Epithelial cell of prostate (primary cell): ENCODE measurements at places on chromosomes 13 and 19.

- DNase-seq: no peak
These were observed 20.2 kb downstream of the VSTM2B start for GRCh38 chr19:29545866-29546582.

- no peak for DNase-seq
These were observed 791 bp upstream of the ADGRE2 start for GRCh38 chr19:14779151-14779550.

DNA sequence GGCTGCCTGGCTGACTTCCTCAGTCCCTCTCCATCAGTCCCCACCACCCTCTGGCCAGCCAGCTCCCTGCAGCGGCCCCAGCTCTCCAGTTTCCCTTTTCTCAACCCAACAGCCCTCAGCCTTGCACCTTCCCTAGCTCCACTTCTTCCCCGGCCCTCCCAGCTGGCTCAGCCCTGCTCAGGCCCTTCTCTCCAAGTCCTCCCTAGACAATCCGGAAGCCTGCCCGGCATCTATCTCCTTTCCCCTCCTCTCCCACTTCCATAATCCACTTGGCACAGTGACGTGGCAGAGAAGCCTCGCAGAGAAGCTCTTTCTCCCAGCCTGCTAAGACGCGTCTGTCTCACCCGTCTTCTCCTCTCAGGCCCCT, 1.1 kb downstream of the UBXN6 start:
- DNase-seq: no peak

DNA sequence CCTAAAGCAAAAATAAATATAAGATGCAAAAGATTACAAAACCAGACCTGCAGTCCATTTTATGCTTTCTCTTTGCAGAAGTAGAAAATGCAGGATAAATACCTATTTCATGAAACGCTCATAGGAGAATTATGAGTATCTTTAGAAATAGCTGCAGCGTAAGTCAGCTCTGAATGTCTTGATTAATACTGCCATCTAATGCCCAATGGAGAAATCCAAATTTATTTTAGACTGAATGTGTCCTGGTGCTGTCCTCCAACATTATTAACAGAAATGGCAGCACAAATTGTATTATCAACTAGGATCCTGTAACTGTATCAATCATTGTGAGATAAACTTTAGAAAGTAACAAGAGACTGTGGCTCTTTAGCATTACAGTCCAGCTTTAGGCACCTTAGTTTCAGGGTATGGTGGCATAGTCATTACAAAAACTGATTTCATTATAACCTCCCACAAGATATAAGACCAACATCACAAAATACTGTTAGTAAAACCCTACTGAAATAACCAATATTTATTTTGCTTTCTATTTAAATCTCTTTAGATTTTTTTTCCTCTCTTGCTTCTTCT, 162.1 kb upstream of the MIR17HG start:
- DNase-seq: no peak

DNA sequence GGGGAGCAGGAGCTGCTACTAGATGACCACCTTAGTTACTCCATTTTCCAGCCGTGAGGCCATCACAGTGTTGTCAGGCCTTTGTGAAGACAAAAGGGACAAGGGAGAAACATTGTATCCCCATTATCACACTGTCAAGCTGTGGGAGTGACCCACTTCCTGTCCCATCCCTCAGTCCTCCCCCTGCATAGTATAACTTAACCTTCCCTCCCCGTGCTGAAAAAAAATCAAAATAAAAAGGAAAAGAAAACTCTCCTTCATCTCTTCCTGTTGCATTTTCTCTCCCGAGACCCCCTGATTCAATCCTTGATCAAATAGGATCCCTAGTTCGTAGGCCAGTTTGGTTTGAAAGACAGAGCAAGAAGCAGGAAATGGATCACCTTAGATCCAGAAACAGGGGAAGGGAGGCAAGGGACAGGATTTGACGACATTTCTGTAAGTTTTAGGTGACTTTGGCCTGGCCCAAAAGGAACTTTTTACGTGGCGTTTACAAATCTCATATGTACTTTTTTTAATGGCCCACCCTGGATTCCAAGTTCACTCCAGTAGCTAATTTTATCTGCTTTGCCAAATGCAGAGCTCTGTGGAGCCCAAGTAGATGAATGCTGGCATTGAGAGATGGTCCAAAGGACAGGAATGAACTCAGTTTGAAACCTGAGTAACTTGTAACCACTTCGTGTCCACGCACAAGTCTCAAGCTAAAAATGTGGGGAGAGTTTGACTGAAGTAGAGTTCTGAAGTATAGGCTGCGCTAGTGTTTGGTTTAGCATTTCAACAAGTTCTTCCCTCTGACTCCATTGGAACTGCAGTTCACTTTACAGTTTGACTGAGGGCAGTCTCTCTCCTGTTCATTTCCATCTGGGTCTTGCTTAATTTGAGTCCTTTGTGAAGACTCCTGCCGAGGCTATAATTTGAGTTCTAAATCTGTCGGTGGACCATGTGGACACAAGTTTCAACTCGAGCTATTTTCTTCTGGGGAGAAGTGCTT, 16.6 kb upstream of the GATAD2A start:
- no peak for DNase-seq

DNA sequence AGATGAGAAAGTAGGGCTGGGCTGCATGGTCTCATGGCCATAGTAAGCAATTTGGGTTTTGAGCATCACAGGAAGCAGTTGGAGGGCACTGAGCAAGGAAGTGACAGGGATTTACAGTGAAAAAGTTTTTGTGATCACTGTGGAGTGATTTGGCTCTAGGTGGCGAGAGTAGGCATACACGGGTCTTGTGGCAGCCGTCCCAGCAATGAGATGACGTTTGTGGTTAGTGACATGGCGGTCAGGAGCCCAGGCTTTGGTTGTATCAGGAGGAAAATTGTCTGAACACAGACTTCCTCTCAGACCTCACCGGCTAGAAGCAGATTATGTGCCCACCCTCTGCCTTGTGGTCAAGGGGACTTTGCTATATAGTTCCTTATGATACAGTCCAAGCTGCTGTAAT, 3.3 kb downstream of the ZNF444 start:
- DNase-seq: no peak

DNA sequence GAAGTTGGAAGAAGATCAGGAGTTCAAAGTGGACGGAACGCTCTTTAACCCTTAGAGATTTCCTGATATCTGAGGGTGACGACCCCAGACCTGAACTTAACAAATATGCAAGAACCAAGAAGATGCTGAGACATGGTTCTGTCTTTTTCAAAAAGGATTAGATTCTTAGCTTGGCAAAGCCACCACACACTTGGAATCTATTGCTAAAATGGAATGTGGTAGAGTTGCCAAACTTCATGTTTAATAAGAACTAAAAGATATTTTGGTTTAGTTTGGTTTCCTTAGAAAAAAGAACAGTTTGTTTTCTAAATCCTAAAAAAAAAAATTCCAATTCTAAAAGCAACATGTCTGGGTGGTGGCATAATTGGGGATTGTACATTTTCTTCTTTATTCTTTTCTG, 29.5 kb downstream of the UNC13A start:
- no peak for DNase-seq

GRCh38 chr13:61294467-61295191, 121.0 kb downstream of the PCDH20 start:
- DNase-seq: no peak

GRCh38 chr19:47005164-47005641, 14.4 kb upstream of the NPAS1 start:
- no peak for DNase-seq

GRCh38 chr13:23919006-23919405, 21.7 kb upstream of the C1QTNF9B start:
- no peak for DNase-seq

GRCh38 chr19:961866-962620, 22.1 kb upstream of the WDR18 start:
- DNase-seq: no peak

DNA sequence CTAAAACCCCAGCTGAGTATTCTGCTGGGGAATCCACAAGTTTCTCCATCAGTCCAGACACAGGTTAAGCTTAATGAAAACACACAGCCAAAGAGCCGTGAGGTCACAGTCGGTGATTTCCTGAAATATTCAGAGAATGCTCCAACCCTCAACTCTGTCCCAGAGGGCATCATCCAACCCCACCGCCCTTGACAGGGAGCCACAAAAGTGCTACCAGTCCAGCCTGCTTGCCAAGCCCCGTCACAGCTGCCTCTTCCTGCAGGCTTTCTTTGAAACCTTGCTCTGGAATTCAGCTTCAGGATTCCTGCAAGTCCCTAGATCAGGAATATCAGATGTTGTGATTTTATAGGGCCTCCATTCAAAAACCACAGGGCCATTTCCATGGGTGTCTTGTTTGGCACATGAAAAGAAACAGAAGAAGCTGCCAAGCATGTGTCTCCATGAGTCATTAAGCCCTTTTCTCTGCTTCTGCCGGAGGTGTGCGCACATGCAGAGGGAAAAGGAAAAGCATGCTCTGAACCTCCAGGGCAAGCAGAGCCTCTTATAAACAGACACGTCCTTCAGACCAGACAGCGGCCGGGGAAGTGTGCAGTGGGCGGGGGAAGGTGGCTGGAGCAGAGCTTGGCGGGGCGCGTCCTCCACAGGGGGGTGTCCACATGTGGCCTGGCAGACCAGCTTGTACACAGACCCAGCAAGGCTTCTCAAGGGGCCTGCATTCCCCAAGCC, 164.7 kb downstream of the KATNAL1 start:
- DNase-seq: peak; percentile 74

GRCh38 chr13:39918620-39919236, 263.3 kb downstream of the COG6 start:
- no peak for DNase-seq

DNA sequence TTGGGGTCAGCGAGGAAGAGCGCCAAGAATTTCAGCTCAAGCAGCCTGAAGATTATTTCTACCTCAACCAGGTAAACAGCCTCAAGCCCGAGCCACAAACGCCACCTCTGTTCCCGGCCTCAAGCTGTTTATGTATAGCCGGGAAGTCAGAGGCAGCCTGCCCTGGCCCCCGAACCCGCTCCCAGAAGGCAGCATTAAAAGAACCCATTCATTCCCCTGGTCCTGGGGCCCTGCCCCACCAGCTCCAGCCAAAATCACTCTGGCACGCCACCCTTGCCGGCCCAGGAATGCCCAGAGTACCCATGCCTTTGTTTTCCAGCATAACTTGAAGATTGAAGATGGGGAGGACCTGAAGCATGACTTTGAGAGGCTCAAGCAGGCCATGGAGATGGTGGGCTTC, 61.2 kb upstream of the USE1 start:
- DNase-seq: no peak

DNA sequence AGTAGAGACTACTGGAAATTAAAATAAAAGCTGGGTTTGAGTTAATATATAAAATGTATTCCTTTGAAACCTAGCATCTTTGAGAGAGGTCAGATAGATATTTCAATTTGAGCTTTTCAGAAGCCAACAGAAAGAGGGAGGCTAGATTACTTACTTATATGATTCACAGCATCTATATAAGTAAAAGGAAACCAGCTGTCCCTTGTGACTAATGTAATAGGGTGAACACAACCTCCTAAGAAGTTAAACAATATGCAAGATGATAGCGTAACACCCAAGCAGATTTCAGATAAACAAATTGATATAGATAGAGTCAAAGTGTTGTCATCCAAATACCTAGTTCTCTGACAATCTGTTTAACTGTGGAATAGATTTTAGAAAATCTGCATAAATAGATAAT, 393.5 kb upstream of the GPC6 start:
- DNase-seq: no peak

DNA sequence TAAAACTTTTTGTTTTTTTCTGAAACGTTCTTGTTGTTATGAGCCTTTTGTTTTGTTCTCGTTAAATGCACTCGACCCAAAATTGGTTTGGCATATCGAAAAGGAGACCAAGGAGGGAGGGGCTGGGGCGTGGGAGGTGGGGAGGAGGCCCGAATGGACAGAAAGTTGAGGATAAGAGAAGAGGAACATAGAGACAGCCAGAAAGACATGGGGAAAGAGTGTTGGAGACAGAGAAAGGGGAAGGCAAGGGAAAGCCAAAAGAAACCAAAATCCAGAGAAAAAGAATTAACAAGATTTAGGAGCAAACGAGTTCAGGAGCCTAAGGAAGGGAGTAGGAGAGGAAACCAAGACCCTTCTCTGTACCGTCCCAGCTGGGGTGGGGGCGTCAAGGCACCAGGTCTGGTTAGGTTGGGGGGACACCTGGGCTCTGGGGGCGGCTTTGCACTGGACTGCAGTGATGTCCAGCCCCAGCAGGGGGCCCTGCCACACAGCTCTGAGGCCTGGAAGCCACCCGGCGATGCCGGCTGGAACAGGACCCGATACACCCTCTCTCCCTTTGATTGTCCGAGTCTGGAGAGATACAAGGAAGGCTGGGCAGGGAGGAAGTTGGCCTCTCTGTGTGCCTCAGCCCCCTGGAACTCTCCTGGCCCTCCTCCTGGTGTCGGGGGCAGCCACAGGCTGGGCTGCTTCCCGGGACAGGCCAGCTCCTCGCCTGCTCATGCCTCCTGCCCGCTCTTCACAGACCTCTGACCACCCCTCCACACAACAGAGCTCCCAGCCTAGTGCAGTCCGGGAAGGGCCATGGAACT, 11.6 kb upstream of the ASF1B start:
- DNase-seq: no peak

DNA sequence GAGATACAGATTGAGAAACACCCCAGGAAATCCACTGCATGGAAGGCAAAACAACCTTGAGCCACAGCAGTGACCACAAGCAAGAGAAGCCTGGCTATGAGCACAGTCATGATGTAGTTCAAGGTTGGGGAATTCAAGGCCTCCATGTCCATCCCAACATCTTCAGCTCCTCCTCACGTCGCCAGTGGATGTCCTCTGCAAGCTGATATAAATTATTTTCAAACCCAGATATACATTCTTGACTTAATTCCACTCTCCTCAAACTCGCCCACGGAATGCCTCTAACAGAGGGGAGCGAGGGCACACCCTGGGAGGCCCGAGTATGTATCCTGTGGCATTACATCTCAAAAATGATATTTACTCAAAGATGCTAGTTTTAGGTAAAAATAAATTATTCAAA, 105.5 kb downstream of the SHISA2 start:
- DNase-seq: no peak

- DNase-seq: peak; percentile 10
These were observed 1.4 kb upstream of the OR7G3 start for GRCh38 chr19:9128171-9128570.

DNA sequence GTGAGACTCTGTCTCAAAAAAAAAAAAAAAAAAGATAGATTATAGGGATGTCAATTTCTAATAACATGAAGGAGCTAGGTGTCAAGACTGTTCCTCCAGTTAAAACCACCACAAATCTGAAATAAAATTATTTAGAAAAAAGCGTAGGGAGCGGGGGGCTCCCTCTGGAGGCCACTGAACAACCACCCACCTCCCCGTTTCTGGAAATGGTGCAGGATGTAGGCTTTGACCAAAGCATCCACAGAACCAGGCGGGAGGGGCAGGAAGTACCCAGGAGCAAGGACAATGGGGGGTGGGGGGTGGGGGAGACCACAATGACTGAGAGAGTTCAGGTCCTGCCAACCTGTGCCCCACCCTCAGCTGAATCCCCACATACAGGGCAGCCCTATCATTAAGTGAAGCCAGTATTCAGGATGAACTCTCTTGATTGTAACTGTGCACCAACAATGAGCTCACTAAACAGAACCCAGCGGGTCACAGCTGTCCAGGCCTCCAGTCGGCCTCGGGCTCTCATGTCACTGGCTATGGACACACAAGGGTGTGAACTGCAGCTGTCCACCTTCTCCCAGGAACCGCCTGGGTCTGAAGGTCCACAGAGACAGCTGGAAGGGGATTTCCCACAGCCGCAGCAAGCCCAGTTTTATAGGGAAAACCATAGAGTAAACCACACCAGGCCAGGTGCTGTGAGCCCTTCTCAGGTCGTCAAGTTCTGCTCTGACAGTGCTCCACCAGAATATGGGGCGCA, 6.6 kb downstream of the ZSCAN18 start:
- no peak for DNase-seq
